ENCODE measurements at places on chromosomes 5 and 9. TPM values are rescaled to one million over a fixed set of nuclear protein-coding genes. Genes with fewer than 3 reads are reported as not detected.
A peak's percentile ranks its signal among the peaks of the same experiment; 100 is the strongest.

- DNase-seq: peak; percentile 37
Observed at GRCh38 chr9:83432877-83433550, 105.2 kb downstream of the FRMD3 start.

DNA sequence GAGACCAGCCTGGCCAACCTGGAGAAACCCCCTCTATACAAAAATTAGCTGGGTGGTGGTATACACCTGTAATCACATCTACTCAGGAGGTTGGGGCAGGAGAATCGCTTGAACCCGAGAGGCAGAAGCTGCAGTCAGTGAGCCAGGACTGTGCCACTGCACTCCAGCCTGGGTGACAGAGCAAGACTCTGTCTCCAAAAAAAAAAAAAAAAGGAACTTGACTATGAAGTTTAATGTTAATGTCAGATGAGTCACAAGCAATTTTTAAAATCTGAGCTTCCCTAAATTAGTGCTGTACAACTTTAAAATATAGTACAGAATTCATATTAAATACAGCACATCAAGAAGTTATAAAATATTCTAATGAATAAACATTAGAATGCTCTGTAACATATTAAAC lies 1.5 kb downstream of the MEIKIN start:
- DNase-seq: no peak

- DNase-seq: no peak
Observed at GRCh38 chr9:77667151-77667550, 19.0 kb upstream of the GNA14 start.

DNA sequence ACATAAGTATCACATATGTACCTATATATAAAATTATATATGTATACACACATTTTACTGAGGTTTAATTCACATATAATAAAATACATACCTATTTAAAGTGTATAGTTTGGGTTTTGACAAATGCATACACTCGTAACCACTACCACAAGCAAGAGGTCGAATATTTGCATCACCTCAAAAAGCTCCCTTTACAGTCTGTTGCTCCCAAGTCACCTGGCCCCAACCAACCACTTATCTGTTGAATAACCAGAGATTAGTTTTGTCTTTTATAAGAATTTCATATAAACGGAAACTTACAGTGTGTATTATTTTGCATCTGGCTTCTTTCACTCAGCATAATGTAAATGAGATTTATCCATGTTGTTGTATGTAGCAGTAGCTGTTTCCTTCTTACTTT lies 218.9 kb downstream of the MAT2B start:
- DNase-seq: no peak

GRCh38 chr9:112078432-112078831 lies 96.7 kb downstream of the SUSD1 start:
- no peak for DNase-seq

GRCh38 chr9:128420651-128421481 lies at the start of gene CERCAM:
Gene CERCAM, plus strand, starts transcription at chr9:128420857. Its CDS starts 21 bp downstream, at chr9:128420878.
- peak; percentile 89 for DNase-seq

GRCh38 chr9:115717711-115718173 lies 435.8 kb upstream of the PAPPA start:
- DNase-seq: no peak

ZNF483 gene
- 3.1 TPM for total RNA-seq

DNA sequence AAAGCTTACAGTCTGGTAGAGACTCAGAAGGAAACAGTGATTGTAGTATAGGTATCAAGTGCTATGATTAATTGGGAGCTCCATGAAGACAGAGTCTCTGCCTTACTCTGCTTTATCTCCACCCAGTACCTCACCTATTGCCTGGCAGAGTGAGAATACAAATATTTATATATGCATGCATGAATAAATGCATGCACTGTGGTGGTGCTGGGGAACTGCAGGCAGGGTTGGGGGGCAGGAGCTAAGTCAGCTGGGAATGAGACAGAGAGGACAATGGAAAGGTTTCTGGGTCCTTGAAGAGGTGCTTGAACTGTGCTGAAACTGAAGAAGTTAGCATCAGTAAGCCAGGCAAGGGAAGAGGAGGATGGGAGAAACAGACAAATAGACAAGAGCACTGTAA lies 80.8 kb upstream of the PPP2R2B start:
- DNase-seq: no peak

- DNase-seq: no peak
Observed at GRCh38 chr9:1917396-1917935, 97.7 kb upstream of the SMARCA2 start.

- peak; percentile 87 for DNase-seq
Observed at GRCh38 chr9:130451509-130452388, 7.0 kb downstream of the ASS1 start.

DNA sequence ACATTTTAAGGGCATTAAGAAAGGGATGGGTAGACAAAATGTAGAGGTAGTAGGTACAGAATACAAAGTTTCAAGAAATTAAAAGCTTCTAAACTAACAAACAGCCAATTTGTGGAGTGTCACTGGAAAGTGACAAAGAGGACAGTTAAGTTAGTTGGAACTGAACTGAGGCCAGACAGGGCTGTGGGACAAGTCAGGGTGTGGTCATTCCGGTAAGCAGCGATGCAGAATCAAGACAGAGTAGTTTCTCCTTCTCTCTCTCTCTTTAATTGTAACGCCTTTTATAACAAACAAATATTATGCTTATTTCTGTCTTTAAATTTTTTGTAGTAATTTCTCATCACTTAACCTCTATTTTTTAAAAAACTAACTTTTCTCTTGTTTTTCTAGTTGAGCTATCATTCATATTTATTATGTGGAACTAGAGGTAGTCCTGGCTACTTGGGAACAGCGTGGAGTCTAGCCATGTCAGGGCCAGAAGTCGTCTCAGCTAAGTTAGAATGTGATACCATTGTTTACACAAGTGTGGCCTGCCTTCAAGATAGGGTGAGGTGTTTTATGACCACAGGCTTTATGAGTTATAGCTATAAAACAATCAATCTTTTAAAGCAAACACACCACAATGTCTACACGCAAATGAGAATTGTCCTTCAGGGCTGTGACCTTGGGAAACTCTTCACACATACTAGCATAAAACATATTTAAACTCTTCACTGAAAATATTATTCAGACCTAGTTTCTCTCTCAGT lies 115.3 kb upstream of the CDKN2B start:
- no peak for DNase-seq

DNA sequence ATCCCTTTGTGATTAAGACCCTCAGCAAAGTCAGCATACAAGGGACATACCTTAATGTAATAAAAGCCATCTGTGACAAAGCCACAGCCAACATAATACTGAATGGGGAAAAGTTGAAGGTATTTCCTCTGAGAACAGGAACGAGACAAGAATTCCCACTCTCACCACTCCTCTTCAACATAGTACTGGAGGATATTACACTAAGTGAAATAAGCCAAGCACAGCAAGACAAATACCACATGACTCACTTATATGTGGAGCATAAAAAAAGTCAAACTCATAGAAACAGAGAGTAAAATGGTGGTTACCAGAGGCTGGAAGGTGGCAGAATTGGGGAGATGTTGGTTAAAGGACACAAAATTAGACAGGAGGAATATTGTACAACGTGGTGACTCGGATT lies 118.1 kb upstream of the NFIL3 start:
- no peak for DNase-seq

- DNase-seq: no peak
Observed at GRCh38 chr9:87630266-87630665, 95.7 kb upstream of the CTSL start.

DNA sequence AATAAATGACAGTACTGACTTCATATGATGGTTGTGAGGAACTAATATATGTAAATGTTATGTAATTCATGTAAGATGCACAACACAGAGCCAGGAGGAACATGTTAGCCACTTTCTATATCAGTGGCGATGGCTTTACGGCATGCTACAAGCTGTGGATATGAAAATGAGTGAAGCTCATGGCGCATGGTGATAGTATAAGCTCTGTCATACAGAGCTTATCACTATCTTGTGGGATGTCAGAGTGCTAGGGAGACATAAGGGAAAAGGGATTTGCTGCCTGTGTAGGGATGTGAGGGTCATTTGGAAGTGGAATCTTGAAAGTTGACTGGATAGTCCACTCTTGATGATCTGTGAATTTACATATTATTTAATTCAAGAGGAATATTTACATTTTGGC lies 13.6 kb downstream of the CPEB4 start:
- no peak for DNase-seq

TXNDC8 gene
- not detected for total RNA-seq

HOMER1 gene
- 34.6 TPM for total RNA-seq

- no peak for DNase-seq
Observed at GRCh38 chr5:142547445-142548380, 138.2 kb downstream of the FGF1 start.

ANKRD55 gene
- not detected for total RNA-seq

DNA sequence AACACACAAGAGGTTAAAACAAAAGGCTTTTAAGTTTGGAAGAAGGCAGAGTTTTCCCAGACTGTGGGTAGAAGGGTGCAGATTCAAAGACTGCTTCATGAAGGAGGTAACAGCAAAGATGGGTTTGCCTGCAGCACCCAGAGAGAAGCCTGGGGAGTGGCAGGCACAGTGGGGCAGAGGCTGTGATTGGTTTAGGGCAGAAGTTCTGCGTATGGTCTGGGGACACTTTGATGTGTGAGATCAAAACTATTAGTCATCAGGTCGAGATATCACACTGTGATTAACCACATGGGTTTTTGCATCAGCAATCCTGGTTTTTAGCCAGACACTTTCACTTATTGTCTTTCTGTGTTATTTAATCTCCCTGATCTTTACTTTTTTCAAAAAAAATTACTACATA lies 188.8 kb upstream of the GLRA1 start:
- no peak for DNase-seq

BARHL1 gene
- not detected for total RNA-seq

FBN2 gene
- total RNA-seq: 110 TPM

CDX1 gene
- total RNA-seq: 0.27 TPM
